ENCODE measurements at places on chromosomes 2 and 18.

- DNase-seq, result no peak
Measured at GRCh38 chr2:39568561-39569006, 97.1 kb upstream of the TMEM178A start.

DNA sequence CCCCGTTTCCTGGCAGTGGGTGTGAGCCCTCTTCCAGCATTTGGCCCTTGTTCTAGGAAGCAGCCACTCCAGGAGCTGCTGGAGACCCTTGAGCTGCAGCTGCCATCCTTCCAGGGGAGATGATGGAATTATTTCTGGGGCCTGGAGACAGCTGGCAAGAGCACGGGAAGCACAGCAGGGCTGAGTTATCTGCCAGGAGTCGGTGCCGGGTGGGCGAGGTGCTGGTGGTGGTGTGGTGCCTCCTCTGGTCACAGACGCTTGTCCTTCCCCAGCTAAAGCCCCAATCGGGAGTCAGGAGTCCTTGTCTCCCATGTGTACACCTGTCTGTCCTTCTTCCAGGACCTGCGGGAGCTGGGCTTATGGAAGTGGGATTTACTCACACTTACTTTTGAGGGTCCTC lies 36.0 kb downstream of the DPYSL5 start:
- DNase-seq, result no peak

- peak; percentile 33 for DNase-seq
Measured at GRCh38 chr2:241762321-241762932, 14.2 kb upstream of the GAL3ST2 start.

DNA sequence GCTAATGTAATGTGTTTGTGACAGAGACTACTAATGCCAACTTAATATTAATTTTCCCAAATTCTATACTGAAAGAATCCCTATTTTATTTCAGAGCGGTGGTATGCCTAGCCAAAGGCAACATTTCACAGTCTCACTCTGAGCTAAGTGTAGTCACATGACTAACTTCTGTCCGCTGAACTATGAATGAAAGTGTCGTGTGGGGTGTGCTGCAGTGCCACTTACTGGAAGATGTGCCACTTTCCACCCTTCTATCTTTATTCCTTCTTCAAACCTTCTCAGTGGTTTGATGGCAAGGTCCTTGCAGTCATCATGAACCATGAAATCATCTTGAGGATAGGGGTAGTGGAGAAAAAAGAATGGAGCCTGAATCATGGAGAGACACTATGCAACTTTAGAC lies 47.3 kb upstream of the C1D start:
- no peak for DNase-seq

GRCh38 chr2:58350484-58350883 lies 109.4 kb upstream of the FANCL start:
- DNase-seq, result no peak

GRCh38 chr2:39571111-39571731 lies 94.5 kb upstream of the TMEM178A start:
- no peak for DNase-seq

DNA sequence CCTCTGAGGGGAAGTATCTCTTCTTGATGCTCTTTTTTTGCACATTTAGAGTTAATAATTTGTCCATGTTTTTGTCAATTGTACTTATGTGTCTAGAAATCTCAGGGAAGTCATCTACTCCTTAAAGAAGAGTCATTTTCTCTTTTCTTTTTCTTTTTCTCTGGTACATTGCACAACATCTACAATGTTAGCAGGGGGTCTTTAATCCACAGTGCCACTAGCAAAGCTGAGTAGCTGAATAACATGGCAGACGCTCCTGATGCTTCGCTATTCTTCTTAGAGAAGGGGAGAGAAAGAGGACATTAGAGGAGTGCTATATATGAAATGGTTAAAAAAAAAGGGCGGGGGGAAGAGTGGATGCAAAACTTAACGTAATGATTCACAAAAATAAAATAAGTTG lies 399.6 kb upstream of the CWC22 start:
- no peak for DNase-seq
